CD8-positive, alpha-beta T cell (primary cell): ENCODE measurements at places on chromosomes 6 and 20.

DNA sequence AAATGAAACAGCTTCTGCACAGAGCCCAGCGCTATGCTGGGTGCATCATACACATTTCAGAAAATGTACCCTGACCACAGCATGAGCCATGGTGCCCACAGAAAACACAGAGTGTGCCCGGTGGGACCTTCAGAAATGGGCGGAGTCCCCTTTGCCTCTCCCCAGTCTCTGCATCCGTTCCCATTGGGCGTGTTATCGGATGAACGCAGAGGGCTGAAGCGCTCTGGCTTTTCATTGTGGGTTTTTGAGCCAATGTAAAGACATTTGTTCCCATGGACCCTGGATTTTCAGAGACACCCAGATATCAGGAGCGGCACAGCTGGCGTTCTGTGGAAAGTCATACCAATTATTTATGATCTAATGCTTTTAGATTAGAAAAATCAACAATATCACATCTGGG is 99.8 kb downstream of the DACT2 start:
- no peak for DNase-seq

GRCh38 chr6:7897461-7898192 is 13.0 kb downstream of the TXNDC5 start:
- no peak for DNase-seq

DNA sequence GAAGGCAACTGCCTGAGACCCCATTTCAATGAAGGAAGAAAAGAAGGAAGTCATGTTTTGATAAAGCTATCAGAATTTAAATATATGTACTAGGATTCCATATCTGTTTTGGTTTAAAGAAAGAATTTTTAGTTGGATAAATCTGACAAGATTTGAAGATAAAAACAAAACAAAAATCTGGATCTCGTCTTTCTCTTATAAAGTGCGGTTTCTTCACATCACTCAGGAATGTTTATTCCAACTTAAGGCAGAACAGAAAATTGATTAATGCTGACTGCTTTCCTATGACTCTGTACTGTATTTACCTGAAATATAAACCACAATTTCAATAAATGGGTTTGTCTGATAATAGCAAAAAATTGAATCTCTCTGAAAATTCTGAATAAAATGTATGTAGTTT is 439.7 kb downstream of the RFPL4B start:
- DNase-seq = no peak

GRCh38 chr6:157066781-157067491 is 256.4 kb downstream of the TMEM242 start:
- DNase-seq = no peak

GRCh38 chr6:397604-398003 is 6.1 kb downstream of the IRF4 start:
- no peak for DNase-seq
